EL (cell line): ENCODE measurements at places on chromosomes 11 and 22.

- DNase-seq, result no peak
Observed at GRCh38 chr22:42371099-42371498, 61.1 kb downstream of the NFAM1 start.

- DNase-seq, result peak; percentile 47
Observed at GRCh38 chr11:107769189-107769588, 57.3 kb upstream of the SLN start.

- DNase-seq, result peak; percentile 88
Observed at GRCh38 chr11:86811637-86812321, 11.4 kb downstream of the PRSS23 start.

DNA sequence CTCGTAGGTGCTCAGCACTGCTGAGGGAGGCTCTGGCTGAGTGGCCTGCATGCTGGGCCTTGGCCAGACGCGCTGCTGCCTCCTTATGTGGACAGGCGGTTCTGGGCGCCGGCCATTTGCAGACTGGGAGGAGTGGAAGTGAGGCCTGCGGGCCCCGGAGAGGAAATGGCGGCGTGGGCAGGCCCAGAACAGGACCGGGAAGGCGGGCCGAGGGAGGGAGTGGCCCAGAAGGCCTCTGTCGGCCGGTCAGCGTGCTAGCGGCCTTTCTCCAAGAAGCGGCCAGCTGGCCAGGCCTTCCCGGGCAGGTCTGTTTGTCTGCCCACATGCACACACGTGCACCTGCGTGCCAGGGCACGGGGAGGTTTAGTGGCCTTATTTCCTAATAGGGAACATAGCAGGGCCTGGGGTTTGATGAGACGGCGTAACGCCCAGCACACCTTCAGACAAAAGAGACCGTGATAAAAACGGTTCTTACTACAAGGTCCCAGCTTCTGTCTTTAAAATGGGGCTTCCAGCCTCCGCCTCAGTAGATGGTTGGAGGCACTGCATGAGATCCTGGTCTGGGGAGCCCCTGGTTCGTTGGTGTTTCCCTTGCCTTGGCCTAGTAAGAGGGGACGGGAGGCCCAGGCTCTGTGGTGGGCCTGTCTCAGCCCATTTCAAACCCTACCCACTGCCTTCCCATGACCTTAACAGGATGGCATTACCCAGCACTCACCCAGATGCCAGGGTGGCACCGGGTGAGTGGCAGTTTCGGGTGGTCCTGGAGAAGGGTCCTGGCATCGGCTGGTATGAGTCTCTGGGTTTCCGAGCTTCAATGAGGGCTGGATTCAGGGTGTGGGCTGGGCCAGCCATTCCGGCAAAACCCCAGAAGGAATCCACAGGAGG is 65.1 kb upstream of the PPARA start:
- DNase-seq, result peak; percentile 59

DNA sequence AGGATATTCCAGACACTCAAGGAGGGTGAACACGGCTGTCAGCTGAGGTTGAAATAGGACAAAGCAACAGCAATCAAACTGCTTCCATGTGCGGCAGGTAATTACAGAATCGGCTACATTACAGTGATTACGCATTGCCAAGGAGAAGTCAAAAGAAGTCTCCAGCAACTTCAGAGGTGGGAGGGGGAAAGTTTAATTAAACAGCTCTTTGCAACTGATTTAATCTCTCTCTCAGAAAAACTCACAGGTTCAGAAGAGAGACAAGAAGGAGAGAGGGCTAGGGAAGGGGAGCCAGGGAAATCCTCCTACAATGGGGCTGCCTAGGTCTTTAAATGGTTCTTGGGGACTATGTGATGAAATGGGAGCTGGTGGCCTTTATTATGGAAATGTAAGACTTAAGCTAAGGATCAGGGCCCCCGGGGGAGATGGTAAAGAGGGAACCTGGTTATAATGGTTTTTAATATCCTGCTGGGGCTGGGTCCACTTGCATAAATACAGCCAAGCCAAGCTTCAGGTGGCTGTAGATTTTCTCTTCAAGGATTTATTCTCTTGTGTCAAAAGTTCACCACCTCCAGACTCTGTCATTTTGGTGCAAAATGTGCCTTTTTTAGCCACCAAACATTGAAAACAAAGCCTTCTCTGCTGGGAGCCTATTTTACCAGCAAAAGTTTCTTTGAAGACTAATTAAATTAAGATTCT is 354.7 kb upstream of the NARS2 start:
- DNase-seq, result no peak

DNA sequence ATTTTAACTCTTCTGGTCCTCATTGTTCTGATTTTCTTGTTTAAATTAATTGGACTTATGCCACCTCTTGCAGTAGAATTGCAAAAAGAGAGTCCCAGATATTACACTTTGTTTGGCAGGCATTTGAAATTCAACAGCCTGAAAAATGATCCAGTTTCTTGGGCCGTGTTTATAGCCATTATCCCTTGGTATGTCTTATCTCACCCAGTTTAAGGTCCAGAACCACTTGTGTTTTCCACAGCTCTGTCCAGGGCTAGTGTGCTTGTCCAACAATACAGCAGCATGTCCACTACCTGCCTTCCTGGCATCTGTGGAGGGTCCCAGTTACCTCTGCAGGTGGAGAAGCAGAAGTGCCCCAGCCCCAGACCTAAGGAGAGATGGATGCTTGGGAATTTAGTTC is 397.4 kb downstream of the SOX6 start:
- DNase-seq, result no peak

GRCh38 chr11:45097721-45098493 is 48.5 kb upstream of the PRDM11 start:
- DNase-seq, result peak; percentile 39

GRCh38 chr11:97850701-97851100 is 1170.0 kb upstream of the CNTN5 start:
- DNase-seq, result no peak

GRCh38 chr11:62671236-62671607 is 251 bp upstream of the UQCC3 start:
- DNase-seq, result no peak

DNA sequence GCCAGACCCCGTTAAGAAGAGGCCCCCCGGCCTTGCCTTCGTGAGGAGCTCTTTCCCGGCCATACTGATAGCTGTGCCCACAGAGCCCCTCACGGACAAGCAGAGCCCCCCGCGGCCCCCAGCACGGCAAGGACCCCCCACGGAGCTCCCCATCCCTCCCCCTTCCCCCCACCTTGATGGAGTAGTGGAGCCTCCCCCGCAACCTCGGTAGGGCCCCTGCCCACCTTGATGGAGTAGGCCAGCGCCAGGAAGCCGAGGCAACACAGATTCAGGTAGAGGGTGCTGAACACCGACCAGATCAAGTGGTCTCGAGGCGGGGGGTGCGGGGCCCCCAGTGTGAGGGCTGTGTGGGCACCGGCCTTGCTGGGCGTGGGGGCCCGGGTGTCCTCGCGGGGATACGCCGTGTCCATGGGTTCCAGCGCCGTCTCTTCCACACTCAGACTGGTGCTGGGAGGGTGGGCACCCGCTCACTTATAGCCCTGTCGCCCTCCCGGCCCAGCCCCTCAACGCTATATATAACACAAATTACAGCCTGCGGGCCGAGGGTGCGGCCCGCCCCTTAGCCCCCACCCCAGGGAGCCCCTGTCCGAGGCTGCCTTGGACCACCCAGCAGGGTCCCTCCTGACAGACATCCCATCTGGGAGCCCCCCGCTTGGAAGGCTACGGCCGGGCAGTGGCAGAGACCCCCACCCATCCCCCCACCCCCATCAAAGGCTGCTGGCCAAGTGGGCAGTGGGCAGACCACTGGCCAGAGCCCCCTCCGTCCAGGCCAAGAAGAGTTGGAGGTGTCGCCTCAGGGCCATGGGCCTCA is at the start of gene IFITM5:
Gene IFITM5 (minus strand): TSS at position 446 of the 811 bp plus-strand sequence. CDS start 36 bp downstream, at position 410.
- DNase-seq, result no peak

DNA sequence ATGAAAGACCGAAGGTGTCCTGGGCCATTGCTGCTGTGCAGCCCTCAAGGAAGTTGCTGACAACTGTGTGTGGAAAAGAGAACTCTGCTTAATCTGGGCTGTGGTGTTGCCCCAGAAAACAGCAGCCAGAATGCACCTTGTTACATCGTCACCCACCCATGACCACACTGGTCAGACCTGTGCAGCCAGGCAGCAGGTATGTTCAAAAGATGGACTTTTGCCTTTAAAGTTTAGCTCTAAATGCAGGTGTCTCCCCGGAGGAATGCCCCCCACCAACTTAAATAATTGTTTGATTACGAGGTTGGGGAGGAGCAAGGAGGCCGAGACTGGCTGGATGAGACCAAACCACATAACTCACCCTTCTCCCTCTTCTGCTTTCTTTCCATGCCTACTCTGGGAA is 15.3 kb upstream of the POLA2 start:
- no peak for DNase-seq

DNA sequence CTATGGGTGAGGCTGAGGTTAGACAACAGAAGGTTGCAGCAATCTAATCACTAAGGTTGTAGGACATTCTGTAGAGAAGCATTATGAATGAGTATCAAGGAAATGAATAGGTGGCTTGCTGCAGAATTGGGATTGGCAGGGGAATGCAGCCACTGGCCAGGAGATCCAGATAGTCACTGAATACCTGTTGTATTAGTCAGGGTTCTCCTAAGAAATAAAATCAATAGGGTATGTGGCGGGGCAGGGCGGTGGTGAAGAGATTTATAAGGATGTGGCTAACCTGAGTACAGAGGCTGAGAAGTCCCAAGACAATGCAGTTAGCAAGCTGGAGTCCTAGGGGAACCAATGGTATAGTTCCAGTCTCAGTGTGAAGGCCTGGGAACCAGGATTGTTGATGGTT is 163.0 kb downstream of the SPON1 start:
- no peak for DNase-seq

GRCh38 chr11:76071090-76071489 is 135.2 kb downstream of the WNT11 start:
- no peak for DNase-seq

DNA sequence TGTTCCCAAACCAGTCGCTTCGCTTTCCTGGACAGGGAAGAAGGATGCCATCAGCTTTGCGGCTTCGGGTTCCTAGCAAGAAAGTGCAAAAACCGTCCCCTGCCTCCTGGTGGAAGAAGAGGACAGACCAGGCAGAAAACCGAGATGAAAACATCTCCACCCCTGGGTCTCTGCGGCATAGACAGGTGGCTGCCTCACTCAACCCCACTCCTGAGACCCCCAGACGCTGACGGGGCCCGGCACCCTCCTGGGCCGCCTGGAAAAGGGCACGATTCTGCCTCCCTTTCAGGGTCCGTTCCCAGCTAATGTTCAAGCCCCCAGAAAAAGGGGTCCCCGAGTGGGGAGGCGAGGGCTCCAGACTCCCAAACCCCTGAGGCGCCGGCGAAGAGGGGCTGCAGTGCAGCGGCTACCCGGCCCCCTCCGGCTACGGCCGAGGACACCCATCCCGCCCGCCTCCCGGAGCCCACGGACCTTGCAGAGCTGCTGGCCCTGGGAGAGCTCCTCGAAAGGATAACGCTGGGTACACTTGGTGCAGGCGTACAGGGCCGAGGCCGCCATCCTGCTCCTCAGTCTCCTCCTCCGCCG is 569 bp downstream of the FAM76B start:
- peak; percentile 55 for DNase-seq

- no peak for DNase-seq
Observed at GRCh38 chr11:134453441-134453840, 41.4 kb upstream of the B3GAT1 start.

DNA sequence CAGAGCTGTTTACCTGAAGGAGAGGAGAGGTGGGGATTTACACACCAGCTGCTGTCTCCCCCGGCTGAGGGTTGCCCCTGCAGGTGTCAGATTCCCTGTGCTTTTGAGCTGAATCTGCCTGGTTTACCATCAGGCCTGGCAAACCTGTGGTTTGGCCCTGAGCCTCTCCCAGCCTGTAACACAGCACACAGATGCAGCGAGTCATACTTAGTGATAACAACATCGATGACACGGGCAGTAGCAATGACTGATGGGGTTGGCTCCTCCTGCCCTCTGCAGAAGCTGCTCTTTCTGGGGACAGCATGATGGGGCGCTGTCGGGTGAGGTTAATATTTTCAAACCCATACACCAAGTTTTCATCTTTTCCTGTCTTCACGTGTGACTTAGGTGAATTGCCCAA is 380.0 kb upstream of the B3GAT1 start:
- DNase-seq, result no peak

- DNase-seq, result no peak
Observed at GRCh38 chr11:113496026-113496651, 20.9 kb upstream of the DRD2 start.

DNA sequence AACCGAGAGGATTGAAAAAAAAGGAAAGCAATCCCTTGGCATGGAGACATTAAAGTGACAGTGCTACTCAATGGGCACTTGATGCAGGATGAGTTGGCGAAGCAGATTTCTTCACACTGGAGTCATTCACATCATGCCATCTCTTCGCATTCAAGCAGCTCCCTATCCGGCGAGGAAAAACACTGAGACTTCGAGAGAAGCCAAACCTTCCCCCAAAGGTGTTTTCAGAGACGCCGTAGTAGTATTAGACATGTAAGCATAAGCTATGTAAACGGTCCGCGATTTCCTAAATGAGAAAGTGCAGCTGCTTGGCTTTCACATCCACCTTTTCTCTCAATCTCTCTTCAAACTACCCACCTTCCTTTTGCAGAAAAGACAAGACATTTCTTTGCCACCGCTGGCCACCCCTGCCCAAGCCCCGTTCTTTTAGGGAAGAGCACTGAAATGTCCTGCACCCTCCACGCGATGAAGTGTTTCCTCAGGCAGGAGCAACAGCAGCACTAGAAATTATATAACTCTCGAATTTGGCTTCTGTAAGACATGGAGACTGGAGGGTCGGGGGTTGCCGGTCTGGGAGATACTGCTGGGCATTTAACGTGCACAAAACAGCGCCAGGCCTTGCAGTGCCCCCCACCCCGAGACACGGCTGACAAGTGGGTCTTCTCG is at the start of gene DLG2:
Gene DLG2 (minus strand): TSS at position 13 of the 666 bp plus-strand sequence.
- DNase-seq, result peak; percentile 53

GRCh38 chr11:100849009-100849900 is 162.2 kb downstream of the ARHGAP42 start:
- DNase-seq, result peak; percentile 87

- DNase-seq, result no peak
Observed at GRCh38 chr11:123362941-123363340, 67.1 kb upstream of the GRAMD1B start.

GRCh38 chr11:105720096-105720495 is 110.2 kb downstream of the GRIA4 start:
- no peak for DNase-seq

DNA sequence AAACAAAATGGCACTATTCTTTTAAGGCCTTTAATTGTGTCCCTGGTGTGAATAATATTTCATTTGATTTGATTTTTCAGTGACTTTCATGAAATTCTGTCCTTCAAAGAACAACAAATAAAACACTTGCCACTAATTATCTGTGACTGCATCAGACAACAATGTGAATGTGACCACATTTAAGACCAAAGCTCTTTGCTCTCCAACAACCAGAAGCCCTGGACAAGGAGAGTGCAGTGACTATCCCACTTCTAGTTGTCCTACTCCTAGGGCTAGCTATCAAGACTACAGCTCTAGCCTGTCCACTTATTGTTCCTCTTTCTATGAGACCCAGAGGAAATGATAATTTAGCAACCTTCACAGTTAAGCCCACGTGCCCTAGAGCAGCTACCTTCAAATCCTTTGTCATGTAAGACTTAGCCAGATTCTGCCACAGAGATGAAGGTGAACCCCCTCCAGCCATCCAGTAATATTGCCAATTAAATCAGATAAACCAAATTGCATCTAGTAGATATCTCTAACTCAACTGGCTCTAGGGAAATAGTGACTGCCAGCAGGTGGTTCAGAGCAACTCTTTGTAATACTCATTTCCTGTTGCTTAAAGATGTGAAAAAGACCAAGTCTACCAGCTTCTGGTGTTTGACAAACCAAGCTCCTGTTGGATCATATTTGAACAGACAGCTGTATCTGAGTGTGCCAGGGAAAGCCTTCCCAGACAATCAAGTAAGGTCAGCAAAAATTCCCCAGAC is 142.6 kb upstream of the BLID start:
- no peak for DNase-seq

GRCh38 chr11:110565357-110566336 is 135.9 kb downstream of the FDX1 start:
- DNase-seq, result peak; percentile 14
